ENCODE measurements at places on chromosomes 2 and 18.

DNA sequence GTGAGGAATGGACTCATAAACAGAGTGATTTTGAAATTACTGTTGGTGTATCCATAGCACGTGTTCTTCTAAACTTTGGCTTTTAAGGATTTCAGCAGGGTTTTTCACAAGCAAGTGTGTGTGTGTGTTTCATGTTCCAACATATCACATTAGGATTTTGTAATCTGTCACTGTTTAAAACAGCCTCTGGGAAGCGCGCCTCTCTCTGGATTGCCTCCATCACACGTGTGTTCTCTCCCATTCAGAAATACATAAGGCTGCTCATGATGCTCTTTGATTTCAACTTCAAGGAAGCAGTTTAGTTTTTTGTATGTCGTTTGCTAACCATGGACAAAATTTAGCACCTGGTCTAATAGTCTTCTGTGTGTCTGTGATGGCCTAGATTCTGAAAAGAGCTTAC, 370.4 kb downstream of the MTX2 start:
- no peak for DNase-seq

DNA sequence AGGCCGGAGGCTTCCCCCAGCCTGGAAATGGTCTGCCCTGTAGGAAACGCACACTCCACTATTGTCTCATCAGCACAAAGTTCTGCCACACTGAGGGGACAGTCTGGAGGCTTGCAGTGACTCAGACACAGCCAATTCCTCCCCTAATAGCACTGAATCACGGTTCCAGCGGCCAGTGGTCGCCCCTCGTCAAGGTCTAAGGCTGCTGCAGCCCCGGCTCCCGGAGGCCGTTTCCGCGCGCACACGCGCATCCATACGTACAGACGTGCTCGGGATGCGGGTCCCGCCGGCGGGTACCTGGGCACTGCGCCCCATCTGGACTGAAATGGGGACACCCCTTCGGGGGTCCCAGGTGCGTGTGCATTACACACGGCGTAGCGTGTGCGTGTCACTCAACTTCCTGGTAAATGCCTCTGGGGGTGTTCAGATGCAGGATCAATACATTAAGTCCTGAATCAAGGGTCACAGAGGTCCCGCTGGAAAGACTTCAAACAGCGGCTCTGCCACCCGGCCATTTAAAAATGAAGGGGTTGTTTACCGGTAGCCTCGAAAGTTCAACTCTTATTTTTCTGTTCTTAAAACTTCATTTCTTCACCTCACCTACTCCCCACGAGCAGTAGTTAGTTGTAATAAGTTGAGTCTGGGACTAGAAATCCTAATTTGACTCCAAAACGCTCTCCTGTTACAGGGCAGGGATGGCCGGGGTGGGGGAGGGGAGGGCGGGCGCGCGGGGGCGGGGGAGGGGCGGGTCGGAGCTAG, 572 bp upstream of the ZNF516 start:
- DNase-seq: peak; percentile 34

- peak; percentile 73 for DNase-seq
Observed at GRCh38 chr2:96601382-96602292, 36.5 kb downstream of the KANSL3 start.

DNA sequence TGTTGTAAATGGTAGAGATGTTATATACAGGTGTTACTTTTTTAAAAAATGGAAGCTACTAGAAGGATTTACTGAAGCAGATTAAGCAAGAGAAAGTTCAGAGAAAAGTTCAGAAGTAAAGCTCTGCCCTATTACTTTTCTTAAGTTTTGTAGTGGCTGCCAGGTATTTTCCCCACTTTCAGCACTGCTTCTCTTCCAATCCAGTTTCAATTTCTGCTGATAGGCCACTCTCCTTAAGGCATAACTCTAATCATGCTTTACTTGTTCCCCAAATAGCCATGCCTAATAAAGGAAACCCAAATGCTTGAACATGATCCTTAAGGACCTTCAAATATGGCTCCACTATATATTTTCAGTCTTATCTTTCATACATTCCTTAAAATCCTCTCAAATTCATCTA, 880.8 kb upstream of the CDH2 start:
- DNase-seq: no peak

DNA sequence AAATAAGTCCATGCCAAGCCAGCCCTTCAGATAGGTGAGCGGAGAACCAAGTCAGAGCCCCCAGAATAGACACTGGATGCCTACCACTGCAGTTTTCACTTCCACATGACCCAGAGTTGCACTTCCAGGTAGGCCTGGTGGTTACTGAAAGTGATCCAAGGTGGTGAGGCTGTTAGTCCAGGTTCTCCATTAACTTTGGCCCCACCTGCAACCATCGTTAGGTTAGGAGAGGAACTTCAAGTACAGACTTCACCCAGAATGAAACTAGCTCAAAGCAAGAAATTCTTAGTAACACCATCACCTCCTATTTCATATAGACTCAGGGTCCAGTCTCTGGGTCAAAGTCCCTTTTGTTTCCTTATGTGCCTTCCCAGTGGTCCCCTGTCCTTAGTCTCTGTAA, 293.1 kb upstream of the ID2 start:
- no peak for DNase-seq

- DNase-seq: no peak
Observed at GRCh38 chr2:72153026-72153791, 5.5 kb upstream of the CYP26B1 start.

DNA sequence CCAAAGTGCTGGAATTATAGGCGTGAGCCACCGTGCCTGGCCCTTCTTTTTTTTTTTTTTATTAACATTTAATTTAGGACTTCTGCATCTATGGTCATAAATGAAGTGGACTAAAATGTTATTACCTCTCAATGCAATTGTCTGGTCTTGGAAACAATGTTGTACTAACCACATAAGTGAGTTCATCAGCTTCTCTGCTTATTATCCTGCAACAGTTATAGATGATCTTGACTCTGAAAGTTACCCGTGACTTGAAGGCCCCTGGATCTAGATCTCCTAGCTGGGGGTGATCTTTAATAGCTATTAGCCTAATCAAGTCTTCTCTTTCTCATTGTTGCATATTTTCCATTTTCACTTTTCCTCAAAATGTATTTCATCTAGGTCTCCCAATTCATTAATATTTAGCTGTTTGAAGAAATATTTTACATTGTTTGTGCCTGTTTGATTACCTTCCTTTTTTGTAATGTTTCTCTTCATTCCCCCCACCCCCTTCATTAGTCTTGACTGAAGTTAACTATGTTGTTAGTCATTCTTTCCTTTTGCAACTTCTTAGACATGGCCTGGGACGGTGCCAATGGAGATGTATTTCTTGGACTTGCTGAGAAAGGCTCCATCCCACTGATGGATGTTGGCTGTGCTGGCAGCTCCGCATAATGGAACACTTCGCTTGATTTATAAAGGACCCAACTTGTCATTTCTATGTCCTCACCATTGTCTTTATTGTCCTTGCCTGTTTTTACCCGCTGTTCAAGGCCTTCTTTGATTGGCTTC, 141.6 kb upstream of the RIOK3 start:
- no peak for DNase-seq

DNA sequence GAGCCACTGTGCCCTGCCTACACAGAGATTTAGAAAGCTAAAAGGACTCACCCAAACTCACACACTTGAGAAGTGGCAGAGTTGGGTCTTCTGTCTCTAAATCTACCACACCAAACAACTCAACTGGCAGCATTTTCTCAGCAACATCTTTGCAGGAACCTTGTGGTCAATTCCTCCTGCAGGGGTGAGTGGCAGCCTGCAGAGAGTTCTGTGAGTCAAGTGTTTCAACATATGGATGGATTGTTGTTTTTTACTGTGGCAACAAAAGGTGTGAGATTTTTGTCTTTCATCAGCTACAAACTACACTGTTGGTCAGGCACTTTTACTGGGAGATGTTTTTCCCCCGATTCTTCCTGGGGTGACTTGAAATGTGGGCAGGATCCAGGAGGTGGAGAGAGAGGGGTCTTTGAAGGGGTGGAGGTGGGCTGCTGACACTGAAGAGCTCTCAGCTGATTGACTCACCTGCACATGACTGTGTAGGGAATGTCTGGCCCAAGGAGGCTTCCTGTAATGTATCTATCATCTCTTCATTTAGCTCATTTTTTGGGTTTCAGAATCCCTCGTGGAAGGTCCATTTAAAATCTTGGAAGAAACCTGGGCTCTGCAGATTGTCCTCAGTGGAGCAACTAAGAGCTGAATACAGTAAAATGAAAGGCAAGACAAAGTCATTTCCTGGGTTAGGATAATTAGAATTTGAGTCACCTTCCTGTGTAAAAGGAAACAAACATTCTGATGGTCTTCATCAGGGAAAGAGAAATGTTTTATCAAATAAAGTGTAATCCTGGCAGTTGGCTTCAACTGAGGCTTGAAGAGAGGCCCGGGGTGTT, 98.6 kb downstream of the MSH2 start:
- no peak for DNase-seq

DNA sequence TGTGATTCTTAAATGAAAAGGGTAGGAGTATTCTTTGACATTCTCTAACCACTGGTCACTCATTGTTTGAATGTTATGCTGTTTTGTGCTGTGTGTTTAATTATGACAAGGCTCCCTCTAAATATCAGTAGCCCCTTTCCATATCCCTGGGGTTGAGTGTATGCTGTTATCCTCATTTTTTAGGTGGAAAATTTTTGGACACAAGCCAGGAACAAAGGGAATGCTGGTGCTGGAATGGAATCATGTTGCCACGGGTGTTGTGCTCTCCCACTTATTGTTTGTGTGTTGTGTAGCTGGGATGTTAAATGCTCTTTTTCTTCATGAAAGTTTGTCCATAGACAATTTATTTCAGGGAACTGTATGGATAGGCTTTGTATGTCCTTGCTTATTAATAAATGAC, 43.3 kb downstream of the ZNF532 start:
- DNase-seq: no peak

- no peak for DNase-seq
Observed at GRCh38 chr2:58734365-58734764, 493.2 kb upstream of the FANCL start.

- DNase-seq: no peak
Observed at GRCh38 chr2:84816426-84817026, 64.4 kb downstream of the TRABD2A start.

DNA sequence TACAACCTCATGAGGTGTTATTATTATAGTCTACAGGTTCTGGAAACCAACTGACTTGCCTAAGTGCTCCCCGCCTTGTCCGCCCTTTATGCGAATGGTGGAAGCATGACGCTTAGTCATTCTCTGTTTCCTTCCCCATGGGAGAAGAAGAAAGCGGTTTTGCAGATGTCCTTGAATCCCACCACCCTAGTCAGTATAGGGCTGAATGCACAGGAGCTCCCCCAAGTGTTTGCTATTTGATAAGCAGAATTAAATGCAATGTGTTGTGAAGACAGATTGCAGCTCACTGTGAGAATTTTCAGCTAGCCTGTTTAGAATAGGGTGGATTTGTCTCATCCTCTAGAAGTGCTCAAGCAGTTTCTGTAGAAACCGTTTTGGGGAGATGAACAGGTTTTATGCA, 652.0 kb downstream of the DCC start:
- peak; percentile 6 for DNase-seq

GRCh38 chr2:147718831-147719230, 126.0 kb upstream of the ACVR2A start:
- no peak for DNase-seq

- DNase-seq: no peak
Observed at GRCh38 chr2:189304360-189304759, 124.8 kb upstream of the COL5A2 start.
